ENCODE measurements at places on chromosomes 13 and 19.

- peak; percentile 84 for DNase-seq
Observed at GRCh38 chr19:19540064-19540714, 2.1 kb downstream of the CILP2 start.

- DNase-seq, result peak; percentile 92
Observed at GRCh38 chr19:53906211-53907192, 2.6 kb upstream of the CACNG7 start.

DNA sequence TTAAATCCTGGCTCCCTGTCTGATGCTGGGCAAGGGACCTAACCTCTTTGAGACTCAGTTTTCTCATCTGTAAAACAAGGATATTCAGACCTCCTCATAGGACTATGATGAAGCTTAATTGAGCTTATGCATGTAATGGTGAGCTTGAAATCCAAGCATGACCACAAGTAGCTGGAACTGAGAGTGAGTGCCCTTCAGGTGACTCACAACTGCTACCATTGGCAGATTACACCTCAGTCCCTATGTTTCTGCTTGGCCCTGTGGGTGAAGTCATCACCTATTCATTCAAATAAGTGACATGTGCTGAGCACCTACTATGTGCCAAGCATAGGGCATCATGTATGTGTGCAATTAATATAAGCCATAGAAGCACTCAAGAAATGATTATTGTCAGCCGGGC, 25.7 kb downstream of the NOVA2 start:
- DNase-seq, result no peak

- no peak for DNase-seq
Observed at GRCh38 chr19:51089786-51090185, 7.1 kb upstream of the KLK14 start.

DNA sequence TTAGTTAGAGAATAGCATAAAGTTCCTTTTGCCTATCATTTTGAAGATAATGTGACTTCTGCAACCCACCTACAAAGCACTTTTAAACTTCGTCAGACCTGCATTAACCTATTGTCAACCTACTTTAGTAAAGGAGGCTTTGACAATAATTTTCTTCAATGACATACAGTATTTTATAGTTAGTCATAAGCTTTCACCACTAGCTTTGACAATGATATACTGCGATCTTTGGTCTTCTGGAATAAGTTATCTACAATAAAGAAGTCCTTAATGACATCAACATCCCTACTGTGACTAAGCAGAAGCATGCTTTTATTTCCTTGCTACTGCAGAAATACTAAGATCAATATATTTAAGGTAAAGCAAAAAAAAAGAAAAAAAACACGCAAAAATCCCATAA, 9.5 kb downstream of the PCDH17 start:
- no peak for DNase-seq

DNA sequence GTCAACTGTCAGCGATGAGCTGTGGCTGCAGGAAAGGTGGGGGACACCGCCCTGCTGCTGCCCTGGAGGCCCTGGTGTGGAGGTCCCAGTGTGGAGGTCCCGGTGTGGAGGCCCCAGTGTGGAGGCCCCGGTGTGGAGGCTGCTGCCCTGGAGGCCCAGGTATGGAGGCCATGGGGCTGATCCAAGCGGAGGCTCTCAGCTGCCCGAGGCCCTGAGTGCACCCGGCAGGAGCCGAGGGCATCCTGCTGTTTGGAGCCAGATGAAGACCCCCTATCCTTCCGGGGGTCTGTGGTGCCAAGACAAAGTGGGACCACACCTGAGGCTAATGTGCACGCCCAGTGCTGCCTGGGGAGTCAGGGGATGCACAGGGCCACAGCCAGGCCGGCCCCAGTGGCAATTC, 210.4 kb upstream of the SOX1 start:
- no peak for DNase-seq

GRCh38 chr19:3785938-3786824, at the start of gene MATK:
MATK (minus strand) TSS chr19:3786381; CDS start chr19:3785135, 1,246 bp downstream.
- DNase-seq, result peak; percentile 68

Data from activated CD4-positive, alpha-beta T cell treated with anti-CD3 and anti-CD28 coated beads, Interleukin-2, amount 10 ng/mL, durations not matched to agents 24 days and 14 days (primary cell).